GM12878 (cell line): ENCODE measurements at places on chromosomes 12 and 14. TPM values are rescaled to one million over a fixed set of nuclear protein-coding genes. Genes with fewer than 3 reads are reported as not detected.

GRCh38 chr14:71049435-71050133 is 142.3 kb downstream of the PCNX1 start:
- no peak for DNase-seq

Gene FAM181A
- not detected in 2 replicates for total RNA-seq

Gene TPPP2
- not detected in 2 replicates for total RNA-seq

GRCh38 chr12:113497693-113498092 is 26.0 kb upstream of the LHX5 start:
- no peak for DNase-seq

DNA sequence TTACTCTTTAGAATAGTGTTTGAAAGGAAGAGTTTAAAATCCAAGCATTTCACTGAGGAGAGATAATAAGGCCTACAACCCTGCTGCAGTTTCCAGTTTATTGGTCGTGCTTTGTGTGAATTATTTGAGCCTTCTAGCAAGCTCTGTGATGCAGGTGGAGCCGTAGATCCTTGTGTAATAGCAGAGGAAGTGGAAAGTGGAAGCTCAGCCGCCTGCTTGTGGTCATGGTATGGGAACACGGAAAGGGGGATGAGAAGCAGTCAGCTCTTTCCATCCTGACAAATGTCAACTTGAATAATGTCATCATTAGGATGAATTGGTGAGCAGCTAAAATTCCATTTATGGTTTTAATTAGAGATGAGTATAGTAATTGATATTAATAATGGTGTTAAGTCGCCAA is 29.1 kb downstream of the SYNE2 start:
- no peak for DNase-seq

DNA sequence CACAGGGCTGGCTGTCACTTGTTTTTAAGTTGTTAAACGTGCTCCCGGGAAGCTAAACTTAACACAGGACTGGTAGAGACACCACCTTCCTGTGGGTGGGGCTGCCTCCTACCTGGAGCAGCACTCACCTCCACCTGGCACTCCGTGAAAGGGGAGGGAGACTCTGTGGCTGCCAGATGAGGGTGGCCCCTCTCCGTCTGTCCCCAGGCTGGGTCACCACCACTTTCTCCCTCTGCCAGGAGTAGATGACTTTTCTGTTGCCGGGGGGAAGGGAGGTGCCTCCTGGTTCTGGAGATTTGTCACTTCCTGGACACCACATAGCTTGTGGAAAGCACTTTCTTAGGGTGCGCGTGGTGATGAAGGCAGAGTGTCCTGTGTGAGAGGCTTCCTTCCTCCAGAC is 81.3 kb downstream of the WDR20 start:
- DNase-seq = no peak

- DNase-seq = no peak
Measured at GRCh38 chr12:93039930-93040329, 110.8 kb upstream of the EEA1 start.

Gene STON2
- total RNA-seq = 0.13 and 0.29 TPM in 2 replicates

GRCh38 chr14:103206836-103207387 is 83.7 kb downstream of the TNFAIP2 start:
- no peak for DNase-seq

DNA sequence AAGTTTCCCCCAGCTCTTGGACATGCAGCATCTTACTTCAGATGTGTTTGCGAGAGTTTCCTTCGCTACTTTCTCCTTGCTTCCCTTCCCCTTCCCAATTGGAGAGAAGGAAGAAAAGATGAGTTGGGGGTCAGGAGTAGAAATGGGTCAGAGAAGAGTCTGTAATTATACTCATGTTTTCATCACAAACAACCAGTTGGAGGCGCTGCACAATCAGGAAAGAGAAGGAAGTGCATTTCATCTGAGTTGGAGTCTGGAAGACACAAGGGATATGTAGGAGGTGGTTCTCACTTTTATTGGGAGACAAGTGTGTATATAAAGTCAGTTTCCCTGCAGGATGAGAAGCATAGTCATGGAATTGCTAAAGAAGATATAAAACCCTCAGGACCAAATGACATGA is 31.3 kb upstream of the VSX2 start:
- DNase-seq = no peak

GRCh38 chr12:92027701-92028440 is 117.8 kb downstream of the BTG1 start:
- no peak for DNase-seq

DNA sequence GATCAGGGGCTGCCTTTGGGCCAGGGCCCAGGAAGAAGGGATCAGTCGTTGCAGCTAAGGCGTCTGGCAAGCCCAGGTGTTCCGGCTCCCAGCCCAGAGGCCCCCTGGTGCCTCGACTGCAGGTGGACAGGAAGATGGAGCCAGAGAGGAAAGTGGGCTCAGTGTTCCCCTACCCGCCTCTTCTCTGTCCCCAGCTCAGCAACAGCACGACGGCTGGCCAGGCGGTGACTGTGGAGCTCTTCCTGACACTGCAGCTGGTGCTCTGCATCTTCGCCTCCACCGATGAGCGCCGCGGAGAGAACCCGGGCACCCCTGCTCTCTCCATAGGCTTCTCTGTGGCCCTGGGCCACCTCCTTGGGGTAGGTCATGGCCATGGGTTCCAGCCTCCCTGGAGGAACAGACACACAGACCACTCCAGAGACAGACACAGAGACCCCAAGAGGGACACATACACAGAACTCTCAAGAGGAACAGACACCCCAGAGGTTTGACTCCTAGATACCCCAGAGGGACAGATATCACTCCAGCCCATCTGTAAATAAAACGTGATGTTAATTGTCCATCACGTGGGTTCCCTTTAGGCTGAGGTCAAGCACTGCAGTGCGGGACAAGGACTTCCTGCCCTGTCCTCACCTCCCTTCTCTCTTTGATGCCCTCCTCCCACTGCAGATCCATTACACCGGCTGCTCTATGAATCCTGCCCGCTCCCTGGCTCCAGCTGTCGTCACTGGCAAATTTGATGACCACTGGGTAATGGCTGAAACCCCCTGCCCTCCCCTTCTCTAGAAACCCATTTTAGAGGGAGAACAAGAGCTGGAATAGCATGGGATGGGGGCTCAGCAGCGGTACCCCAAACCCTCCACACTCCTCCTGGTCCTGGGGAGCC is 3.7 kb downstream of the AQP2 start:
- DNase-seq = no peak

DNA sequence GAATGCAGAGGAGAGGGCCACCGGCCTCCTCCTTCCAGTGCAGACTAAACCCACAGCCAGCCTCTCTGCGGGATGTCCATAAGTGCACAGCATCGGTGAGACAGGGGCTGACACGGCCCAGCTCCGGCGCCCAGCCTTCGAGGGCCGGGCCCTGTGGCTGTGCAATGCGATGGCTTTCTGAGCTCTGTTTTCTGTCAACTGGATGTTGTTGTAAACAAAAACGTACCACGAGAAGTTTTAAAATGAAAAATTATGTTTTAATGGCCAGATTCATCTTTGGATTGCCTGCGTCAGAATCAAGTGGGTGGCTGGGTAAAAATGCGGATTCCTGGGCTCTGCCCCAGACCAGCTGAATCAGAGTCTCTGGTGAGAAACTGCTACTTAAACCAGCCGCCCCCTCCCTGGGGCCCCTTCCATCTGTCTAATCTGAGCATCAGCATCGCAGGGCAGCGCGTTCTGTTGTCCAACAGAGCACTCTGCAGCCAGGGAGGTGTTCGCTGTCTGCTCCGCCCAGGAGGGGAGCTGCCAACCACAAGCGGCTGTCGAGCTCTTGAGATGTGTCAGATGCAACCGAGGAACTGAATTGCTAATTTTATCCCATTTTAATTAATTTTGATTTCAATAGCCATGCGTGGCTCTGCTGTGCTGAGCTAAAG is 133.4 kb downstream of the RFLNA start:
- no peak for DNase-seq

- no peak for DNase-seq
Measured at GRCh38 chr12:694734-695503, 31.7 kb upstream of the NINJ2 start.

DNA sequence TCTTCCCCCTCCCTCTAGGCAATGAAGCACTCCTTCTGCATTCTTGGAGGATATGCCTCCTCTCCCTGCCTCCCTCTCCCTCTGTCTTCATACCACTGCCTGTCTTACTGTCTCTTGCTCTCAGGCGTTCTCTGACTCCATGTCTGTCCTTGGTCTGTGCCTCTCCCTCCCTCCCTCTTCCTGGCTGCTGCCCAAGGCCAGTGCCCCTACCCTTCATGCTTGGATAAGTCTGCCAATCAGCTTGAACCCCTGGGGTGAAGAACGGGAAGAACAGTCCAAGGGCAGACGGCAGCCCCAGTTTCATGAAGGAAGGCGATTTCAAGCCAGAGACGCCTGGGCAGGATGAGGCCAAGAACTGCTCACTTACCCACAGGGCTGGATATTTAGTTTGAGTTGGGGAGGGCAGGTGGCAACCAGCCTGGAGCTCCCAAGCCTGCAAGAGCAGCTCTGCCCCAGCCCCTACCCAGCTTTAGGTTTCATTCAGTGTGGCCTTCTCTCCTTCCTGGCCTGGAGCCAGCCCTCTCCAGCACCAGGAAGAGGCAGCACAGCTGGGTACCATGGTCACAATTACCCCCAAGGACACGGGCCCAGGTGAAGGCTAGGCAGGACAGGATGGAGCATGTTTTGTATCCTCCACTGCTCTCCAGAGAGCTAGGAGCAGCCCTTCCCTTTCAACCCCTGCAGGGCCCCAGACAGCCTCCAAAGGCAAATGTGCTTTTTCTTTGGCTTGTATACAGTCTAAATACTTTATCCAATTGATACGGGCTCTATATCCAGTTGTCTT is 35.8 kb upstream of the LTBP2 start:
- no peak for DNase-seq

Gene CCDC38
- total RNA-seq = 0.08 TPM in 1 of 2 replicates, not detected in the other

- DNase-seq = no peak
Measured at GRCh38 chr14:68927956-68928675, 51.0 kb downstream of the ACTN1 start.

GRCh38 chr12:3252450-3252891 is 175.3 kb downstream of the TSPAN9 start:
- no peak for DNase-seq

- no peak for DNase-seq
Measured at GRCh38 chr12:120764816-120765215, 39.2 kb downstream of the ACADS start.
